Posterior cingulate gyrus (tissue), 11 donors: ENCODE measurements at places on chromosomes 3 and 15.
A peak's percentile ranks its signal among the peaks of the same experiment; 100 is the strongest.

GRCh38 chr15:70412794-70413193 lies 315.1 kb upstream of the TLE3 start:
- DNase-seq: no peak

- no peak for DNase-seq
Observed at GRCh38 chr3:191440532-191440931, 20.4 kb upstream of the PYDC2 start.

GRCh38 chr3:52456169-52456799 lies 880 bp downstream of the NISCH start:
- DNase-seq: no peak

- no peak for DNase-seq
Observed at GRCh38 chr15:100572362-100572983, 29.5 kb downstream of the LINS1 start.

DNA sequence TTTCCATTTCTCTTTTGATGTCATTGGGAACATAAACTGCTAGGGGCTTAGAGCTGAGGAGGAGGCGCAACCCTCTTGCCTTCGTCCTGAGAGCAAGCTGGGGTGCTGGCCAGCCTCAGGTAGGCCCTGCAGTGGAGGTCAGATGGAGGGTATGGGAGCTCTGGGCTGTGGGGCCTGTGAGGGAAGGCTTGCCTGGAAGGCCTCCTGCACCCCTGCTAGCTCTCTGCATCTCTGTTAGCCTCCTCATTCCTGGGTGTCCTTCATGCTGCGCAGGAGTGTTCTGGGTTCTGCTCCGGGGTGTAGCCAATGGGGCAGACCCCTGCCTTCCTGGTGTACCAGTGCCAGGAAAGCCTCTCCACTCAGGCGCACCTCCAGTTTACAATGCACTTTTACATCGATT lies 11.8 kb downstream of the GP5 start:
- DNase-seq: no peak

DNA sequence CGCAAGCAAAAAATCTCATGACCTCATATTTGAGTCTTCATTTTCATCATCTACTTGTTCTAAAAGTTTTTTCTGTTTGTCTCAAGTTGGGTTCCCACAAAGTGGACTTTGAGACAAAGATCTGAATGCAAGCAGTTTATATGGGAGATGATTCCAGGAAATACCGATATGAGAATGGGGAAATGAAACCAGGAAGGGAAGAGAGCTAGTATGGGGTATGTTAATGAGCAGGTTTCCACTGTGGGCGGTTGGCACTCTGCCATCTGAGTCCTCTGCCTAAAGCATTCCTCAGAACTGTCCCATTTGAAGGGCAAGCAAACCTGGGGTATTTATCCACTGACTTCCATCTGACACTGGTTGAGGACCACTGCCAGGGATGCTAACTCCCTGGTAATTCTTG lies 8.8 kb downstream of the ADPRH start:
- no peak for DNase-seq

DNA sequence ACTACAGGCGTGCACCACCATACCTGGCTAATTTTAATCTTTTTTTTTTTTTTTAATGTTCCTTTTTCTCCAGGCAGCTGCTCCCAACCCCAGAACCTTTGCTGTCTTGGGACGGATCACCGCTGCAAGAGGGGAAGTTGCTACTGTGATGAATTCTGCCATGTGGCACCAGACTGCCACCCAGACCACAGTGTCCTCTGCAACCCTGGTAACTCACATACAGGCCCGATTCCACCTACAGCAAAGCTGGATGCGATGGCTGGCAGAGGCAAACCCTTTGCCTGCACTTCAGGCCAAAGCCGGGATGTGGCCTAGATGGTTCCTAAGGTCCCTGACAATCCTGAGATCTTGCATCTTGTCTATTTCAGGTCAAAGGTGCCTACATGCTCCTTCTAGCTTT lies 12.7 kb upstream of the MUC20 start:
- DNase-seq: no peak

DNA sequence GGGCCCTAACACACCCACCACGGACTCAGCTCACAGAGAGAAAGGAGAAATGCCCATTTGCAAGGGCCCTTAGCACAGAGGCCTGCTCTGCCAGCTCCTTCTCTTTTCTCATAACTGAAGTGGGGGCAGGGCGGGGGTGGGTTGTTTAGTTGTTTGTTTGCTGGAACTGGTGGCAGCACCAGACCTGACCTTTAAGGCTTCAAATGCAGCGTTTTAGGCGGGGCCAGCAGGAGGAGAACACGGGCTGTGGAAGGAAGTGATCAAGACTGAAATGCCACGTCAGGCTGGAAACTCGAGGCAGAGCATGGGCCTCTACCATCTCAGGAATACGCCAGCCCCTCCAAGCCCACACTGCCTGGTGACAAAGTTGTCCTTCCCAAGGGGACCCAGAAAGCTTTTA lies 9.3 kb downstream of the CACNA2D2 start:
- no peak for DNase-seq

DNA sequence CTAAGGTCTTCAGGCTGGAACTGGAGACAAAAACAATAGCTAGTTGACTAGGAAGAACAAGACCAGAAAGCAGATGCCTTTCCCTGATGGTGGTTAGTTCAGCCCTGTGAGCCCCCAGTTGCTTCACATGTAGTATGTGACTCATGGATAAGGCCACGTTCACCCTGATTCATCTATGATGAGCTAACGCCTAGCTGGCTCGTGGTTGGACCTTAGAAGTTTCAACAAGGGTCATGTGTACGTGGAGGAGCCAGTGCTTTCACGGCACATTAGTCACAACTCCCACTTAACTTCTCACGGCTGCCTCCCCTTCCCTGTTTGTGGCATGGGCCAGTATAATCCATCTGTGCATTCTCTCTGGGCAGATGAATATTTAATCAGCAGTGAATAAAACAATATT lies 20.6 kb downstream of the COL8A1 start:
- DNase-seq: no peak

DNA sequence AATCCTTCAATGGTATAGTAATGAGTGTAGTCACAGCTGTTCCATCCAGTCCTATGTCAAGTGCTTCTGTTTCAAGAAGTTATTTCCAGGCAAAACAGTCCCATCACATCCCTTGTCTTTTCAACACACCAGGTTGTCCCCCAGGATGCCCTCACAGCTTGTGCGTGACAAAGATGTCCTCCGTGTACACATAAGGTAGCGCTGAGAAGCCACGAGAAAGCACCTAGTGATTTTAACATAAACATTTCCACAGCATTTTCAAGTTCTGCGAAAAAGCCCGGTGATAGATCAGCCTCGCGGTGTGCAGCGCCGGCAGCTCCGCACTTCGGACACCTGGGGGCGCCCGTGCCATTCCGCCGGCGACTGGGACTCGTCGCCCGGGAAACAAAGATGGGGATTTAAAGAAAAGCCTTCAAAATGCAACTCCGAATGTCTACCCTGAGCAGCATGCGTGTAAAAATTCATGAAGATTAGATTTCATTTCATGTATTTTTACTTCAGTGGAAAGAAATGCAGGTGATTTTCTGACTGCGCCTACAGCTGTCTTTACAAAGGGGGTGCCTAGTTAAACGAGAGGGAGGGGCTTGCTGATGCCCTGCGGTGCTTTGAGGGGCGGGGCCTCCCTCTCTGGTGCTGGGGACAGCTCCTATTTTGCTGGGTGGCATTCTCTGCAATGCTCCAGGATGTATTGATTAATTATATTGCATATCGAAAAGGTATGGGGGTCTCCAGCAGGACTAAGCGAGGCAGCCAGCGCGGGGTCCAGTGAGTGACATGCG lies 49.9 kb downstream of the KY start:
- DNase-seq: peak; percentile 73

DNA sequence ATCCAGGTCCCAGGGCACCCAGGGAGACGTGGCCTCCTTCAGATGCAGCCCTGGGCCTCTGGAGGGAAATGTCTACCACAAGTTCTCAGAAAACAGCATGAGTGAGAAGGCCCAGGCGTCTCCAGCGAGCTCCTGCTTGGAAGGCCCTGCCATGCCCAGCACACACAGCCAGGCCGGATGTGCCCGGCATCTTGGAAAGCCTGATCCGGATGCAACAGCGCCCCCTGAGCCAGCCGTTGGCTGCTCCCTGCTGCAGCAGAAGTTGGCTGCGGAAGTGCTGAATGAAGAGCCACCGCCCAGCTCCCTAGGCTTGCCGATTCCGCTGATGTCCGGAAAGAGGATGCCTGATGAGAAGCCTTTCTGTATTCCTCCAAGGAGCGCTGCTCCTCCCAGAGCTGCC lies 856 bp downstream of the NPAP1 start:
- DNase-seq: no peak

DNA sequence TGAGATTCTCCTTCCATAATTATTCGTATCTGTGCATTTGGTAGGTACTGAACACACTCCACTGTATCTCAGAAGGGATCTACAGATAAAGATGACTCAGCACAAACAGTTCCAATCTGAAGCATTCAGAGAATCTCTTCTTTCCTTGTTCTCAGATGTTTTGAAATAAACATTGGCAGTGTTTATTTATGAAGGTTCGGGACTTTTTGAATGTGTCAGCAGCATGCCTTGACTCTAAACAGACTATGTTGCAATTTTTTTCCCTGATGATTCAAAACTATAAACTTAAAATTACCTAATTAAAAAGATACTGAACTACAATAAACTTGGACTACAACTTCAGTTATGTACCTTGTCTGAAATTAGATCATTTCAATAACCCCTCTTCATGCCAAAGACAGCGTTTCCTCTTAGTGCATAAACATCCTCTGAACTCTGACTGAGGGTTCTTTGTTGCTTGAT lies 612.9 kb upstream of the TBL1XR1 start:
- DNase-seq: no peak

DNA sequence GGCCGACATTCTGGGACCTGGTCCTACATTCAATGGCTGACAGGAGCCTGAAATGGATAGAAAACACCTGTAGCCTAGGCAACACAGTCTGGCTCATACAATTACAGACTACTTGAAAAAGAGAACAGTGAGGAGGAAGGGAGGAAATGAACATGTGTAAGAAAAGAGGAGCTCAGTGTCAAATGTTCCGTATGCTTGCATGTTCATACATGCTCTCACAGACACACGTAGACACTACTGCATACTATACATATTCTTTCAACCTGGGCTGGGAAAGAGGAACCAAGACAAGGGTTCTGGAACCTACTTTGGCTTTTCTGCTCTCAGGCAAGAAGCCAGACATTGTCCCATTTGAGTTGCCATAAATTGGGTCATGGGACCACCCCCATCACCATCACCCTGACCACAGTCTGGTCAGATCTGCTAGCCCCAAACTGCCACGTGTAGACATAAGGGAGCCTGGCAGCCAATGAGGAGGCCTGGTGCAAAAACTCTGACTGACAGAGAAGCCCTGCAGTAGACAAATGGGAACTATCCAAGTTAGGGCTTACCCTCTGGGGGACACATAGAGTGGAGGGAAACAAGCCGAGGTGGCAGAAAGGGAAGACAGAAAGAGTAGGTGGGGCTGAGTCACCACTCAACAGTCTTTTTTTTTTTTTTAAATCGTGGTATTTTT lies 310.0 kb downstream of the SHQ1 start:
- no peak for DNase-seq

GRCh38 chr3:85316252-85316651 lies 357.5 kb downstream of the CADM2 start:
- DNase-seq: no peak

- DNase-seq: no peak
Observed at GRCh38 chr3:124362455-124362854, 367.8 kb upstream of the UMPS start.

DNA sequence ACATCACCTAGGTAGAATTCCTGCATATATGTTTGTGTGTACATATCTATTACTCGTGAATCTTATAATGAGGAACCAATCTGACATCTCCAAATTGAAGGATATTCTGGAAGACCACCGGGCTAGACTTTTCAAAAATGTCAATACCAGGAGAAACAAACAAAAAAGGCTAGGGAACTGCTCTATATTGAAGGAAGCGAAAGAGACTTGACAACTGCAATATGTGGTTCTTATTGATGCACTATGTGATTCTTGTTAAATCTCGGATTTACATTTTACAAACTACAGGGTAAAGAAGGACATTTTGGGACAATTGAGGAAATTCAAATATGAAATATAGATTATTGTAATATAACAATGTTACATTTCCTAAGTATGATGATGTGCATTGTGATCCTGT lies 137.5 kb upstream of the CCDC54 start:
- no peak for DNase-seq

DNA sequence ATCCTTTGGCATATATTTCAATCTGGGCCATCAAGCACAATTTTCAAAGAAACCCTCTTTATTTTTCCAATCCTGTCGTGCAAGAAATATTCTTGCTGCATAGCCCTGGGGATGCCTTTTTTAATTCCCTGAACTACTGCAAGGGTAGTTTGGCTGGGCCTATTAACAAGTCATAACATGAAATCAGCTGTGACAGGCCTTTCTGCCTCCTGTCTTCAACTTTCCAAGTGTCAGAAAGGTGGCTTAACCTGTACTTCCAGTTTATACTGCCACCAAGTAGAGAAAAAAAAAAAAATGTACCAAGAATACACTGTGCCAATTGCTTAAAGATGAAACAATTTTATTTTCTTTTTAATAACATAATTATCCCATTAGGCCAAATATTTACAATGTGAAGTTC lies 32.4 kb upstream of the SPPL2A start:
- no peak for DNase-seq

DNA sequence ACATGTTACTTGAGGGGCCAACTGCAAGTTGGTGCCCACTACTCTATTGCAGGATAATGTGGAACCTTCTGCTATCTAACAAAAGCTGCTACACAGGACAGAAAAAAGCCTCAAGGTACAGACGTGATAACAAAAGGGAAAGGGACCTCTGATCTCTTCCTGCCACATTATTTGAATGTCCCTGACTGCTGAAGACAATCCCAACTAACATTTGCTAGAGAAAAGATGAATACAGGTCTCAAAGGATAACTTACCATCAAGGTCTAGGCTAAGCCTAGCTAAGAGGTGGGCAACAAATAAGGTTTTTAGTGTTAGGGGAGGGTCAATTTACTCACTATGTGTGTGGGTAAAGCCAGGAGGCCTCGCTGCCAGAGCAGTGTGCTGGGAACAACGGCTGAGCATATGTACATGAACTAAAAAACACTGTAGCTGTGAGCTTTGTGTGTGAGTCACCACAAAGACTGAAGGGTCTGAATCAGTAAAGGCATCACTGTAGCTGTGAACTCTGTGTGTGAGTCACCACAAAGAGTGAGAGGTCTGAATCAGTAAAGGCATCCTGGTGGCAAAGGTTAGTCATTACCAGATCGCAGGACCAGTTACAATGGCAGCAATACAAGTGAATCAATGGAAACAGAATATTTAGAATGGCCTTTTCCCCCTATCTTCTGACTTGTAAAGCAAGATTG lies 111.7 kb downstream of the LMLN start:
- no peak for DNase-seq
